ENCODE measurements at places on chromosomes 7 and 10.

DNA sequence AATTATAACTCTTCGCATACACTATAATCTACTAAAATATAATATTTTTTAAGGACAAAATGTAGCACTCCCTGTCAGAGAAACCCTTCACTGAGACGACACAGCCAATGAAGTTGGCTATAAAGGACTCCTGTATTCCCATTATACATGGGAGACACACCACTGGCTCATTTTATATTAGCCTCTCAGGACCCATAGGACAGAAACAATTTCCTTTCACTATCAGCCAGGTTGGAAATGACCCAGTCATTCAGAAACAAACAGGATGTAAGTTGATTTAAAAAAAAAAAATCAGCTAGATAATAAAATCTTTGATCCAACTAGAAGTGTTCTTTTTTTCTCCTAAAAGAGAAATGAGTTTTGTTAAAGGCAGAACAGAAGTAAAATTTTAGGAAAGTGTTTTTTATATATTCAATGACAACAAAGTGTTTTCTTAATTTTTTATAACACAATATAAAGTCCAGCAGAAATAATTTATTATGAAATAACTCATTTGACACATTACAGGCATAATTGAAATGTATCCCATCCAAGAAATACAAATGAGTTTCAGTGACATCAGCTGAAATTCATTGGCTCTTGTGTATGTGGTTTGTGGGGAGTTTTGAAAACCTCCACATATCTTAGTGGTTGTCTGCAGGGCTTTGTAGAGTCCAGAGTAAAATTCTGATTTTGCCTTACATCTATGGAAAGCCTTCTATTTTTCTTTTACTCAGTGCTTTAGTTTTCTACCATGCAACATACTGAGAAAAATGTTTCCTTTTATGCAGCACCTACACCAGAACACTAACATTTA is 64.1 kb downstream of the CTTNBP2 start:
- no peak for DNase-seq

- DNase-seq, result peak; percentile 26
Observed at GRCh38 chr7:98346515-98347069, 54.3 kb downstream of the BAIAP2L1 start.

DNA sequence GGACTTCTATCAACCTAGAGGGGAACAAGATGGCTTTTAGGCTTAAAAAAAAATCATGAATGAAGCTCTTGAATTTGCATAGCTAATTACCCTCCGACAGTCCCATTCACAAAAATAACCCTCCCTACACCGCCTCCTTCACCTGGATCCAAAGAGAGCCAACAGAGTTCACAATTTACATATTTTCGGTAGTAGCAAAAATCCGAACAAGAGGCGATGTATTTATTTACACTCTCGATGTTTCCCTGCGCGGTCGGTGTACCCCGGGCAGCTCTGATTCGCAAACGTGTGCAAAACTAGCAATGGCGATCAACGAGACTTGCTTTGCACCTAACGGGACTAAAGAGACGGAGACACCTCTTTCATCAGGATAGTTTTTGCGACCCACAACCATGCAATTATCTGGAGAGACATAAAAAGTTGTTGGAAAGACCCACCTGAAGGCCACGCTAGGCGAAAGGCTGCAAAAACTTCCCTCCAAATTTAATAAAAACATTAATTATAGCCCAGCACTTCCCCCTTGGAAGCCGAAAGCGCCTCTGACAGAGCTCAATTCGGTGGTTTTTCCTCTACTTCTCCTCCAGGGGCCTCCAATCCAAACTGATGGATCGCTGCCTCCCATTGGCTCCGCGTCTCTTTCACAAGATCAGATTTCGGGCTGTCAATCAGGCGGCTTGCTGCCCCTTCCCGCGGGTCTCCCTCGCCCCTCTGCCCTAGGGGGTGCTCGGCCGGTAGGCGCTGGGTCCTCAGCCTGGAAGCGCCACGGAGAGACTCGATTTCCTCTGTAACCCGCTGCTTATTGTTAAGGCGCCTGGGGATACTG is at the start of gene ETV1:
Gene ETV1, minus strand, starts transcription at position 541 of the 823 bp plus-strand sequence. CDS start 614 bp downstream, outside the sequence.
- peak; percentile 78 for DNase-seq

GRCh38 chr10:19811540-19811939 is 4.7 kb upstream of the PLXDC2 start:
- no peak for DNase-seq

DNA sequence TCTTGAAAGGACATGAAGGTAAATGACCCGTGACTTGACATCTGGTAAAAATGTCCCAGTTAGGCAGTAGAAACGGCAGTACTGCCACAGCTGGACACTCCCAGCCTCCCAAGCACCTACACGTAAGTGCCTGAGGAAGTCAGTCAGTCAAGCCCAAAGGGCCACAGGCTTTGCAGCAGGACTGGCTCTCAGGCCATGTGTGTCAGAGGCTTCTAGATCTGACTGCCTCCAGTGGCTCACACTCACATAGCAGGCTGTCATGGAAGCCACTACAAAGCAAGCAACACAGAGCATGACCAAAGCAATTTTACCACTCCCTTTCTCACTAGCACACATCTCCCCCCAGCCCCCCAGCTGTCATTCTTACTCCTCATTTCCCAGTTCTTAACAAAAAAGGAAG is 17.8 kb upstream of the CCNJ start:
- no peak for DNase-seq

GRCh38 chr10:79196470-79197461 is 128.0 kb downstream of the ZMIZ1 start:
- DNase-seq, result peak; percentile 90

DNA sequence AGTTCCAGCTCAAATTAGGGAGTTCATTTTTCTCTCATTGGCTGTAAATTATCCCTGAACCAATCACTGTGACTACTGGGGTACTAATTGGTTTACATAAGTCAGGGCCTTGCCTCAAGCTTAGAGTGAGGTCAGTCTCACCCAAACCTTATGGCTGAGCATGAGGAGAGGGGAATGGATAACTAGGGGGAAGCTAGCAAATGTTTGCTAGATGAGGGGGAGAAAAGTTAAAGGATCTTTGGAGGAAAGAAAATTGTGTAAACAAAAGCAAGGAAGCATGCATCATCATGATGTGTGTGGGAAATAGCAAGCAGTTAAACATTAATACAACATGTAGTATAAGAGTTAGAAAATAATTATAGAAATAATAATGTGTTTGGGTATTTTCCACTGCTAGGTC is 121.9 kb downstream of the BBS9 start:
- no peak for DNase-seq

DNA sequence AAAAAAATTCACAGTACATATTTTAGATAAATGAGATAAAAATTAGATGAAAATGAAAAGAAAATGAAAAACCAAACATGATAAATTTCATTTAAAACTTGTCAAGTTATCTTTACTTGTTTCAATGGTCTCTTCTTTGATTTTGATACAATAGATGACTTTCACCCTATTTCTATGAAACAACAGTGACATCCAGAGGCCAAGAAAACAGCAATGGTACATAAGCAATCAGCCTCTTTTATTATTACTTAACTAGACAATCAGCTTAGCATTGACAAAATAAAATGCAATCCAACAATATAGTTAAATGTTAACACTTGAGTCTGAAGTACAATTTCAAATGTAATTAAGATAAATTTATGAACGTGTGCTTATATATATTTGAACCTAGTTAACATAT is 74.8 kb upstream of the GPR37 start:
- no peak for DNase-seq

- no peak for DNase-seq
Observed at GRCh38 chr10:24723386-24723787, 300 bp downstream of the ARHGAP21 start.

DNA sequence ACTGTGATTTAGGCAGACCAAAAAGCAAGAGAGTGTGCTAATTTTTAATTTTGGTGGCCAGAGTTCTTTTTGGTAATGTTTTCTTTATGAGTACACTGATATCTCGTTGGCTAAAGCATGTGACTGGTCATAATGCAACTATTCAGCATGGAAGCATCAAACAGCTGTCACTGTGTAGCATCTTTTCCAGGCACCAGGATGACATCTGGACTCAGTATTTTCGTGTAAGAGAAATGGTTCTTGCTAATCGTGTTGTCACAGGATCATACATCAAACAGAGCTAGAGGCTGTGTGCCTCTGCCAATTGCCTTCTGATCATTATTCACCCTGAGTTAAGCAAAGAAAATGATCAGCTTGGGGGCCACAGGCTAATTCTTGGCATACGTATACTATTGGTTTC is 118.9 kb downstream of the SND1 start:
- DNase-seq, result no peak

DNA sequence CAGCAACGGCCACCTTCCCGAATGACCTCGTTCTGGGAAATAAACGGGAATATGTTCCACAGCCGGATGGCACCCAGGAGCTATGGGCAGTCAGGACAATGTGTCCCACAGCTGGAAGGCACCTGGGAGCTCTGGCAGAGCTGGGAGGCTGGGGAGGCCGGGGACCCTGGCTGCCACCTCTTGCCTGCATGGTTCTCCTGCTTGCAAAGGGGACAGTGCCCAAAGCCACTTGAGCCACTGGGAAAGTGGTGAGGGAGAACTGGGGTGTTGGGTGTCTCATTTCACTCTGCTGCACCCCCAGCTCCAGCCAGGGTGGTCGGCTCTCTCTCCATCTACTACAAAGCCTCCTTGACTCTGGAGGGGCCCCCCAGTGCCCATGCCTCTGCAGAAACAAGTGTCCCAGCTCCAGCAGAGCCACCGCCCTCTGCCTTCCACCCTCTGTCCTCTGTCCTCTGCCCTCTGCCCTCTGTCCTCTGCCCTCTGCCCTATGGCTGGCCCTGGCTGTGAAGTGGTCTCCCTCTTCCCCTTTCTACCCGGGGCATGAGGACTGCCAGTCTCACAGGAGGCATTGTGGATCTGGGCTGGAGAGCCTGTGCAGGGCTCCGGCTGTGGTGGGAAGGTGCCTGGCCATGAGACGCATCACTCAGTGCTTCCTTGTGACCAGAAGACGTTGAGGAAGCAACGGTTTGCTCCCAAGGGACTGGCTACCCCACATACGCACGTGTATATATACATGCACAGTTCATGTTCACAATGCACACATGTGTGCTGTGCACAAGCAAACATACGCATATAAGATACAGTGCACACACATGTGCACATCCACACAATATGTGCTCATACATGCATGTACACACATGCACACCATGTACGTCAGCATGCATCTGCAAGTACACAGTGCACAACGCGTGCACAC is 21.5 kb upstream of the INPP5A start:
- DNase-seq, result no peak

DNA sequence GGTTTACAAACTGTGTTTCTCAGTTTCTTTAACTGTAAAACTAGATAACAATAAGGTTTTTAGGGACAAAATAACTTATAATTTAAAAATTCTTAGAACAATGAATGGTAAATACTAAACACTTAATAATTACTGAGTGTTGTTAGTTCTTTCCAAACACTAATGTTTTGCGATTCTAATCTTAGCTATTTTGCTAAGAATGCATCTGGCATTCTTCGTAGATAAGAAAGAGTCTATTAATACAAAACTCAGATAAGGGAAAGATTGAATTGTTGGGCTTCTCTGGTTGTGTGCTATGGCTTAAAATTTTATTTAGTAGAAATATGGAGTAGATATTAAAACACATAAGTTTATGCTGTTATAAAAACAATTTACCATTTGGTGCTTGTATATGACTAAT is 45.4 kb downstream of the TMEM229A start:
- DNase-seq, result no peak

DNA sequence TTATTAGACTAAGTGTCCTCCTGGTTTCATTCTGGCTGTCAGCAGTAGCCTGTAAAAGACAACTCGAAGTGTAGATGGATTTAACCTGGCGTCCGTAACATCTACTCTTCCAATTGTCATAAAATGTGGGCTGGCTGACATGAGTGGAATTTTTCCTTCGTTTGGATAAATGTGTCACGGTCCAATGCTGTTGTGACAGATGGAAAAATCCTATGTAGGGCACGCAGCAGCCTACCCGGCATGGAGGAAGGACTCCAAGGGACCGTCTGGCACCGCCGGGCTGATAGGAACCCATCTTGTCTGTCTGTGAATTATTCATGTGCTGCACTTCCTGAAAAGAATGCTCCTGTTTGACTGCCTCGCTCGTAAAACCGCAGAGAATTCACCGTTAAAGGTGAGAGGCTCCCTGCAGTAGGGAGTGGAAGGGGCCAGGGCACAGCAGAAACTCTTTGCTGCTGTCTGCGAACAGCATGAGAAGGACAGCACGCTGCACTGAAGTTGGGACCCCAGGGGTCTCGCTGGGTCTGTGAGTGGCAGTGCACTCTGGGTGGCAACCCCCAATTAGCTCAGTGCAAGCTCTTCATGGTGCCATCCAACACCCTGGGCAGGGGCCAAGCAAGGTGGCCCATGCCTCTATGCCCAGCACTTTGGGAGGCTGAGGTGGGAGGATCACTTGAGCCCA is 1.6 kb upstream of the ORAI2 start:
- DNase-seq, result no peak

DNA sequence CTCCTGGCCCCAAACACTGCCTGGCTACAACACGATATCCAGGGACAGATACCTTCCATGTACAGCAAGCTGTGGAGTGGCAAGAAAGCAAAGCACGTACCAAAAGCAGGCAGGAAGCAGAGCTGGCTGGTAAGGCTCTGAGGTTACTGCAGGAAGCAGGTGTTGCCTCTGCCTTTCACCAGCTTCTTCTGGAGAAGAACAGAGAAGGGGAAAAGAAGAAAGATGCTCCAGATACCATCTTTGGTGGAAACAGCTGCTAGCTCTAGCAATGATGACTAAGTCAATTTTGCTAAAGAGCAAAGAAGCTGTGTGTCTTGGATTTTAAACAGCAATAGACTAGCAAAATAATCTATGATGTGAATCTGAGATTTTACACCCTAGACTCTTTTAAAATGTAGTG is 34.9 kb upstream of the PRSS1 start:
- no peak for DNase-seq

DNA sequence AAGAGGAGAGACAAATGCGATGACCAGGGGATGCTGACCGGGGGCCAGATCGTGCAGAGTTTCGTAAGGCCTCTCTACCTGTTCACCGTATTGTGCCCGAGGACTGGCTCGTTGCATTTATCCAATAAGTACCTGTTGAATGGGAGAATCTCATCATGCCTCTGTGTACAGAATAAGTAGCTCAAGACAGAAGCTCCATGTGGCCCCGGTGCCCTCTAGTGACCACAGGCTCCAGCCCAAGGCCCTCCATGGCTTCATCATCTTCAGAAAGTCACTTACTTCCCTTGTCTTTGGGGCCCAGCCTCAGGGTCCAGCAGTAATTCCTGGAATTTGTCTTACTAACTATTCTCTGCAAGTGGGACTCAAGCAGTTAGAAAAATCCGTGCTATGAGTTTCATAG is 151.0 kb downstream of the CHN2 start:
- DNase-seq, result peak; percentile 68

DNA sequence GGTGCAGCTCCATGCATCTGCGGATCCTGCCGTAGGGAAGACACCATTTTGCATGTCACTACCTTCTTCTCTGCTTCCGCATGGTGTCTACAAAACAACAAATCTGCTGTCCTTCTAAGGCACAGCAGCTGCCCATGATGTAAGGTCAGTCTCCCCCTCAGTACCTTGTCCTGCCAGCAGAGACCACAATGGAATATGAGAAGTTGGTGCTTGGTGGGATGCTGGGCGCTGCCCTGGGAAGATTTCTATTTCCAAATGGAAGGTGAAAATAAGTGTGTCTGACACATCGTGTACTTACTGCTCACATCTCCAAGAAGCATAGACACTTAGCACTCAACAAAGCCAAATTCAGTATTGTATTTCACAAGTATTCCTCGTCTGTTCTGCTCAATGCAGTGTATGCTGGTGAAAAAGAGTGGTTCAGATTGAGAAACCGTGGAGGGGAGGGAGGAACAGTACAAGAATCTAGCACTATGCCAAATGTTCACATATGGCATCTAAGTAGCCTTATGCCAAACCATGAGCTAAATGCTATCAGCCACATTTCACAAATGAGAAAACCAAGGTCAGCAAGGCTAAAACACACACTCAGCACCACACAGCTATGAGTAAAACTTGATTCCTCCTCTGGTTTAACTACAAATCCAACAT is 95.0 kb downstream of the GRB10 start:
- no peak for DNase-seq

All from upper lobe of right lung (tissue), 1 donor.